ENCODE measurements at places on chromosomes 6 and 20. TPM values are rescaled to one million over a fixed set of nuclear protein-coding genes. Genes with fewer than 3 reads are reported as not detected.

Gene MAP7
- total RNA-seq, result 1.1 TPM

Gene HAO1
- not detected for total RNA-seq

Gene PPP1R14C
- not detected for total RNA-seq

Gene TUBB2B
- 6.7 TPM for total RNA-seq

All from dermis blood vessel endothelial cell (primary cell).